Brain (organoid and tissue), 16 donors: ENCODE measurements at places on chromosomes 2 and 18.

DNA sequence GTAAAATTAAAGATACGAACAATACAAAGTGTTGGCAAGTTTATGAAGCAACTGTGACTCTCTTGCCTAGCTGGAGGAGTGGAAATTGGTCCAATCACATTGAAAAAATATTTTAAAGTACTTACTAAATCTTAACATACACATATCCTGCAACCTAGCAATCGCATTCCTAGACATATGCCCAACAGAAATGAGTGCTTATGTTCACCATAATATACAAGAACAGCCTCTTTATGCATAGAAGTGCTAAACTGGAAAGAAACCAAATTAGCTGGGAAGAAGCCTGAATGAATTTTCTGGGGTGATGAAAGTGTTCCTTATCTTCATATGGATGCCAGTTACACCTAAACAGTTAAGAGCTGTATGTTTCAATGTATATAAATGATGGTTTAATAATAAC is 98.9 kb downstream of the HNMT start:
- peak; percentile 96 for DNase-seq

GRCh38 chr18:60421356-60422118 is 49.0 kb upstream of the MC4R start:
- DNase-seq, result no peak

DNA sequence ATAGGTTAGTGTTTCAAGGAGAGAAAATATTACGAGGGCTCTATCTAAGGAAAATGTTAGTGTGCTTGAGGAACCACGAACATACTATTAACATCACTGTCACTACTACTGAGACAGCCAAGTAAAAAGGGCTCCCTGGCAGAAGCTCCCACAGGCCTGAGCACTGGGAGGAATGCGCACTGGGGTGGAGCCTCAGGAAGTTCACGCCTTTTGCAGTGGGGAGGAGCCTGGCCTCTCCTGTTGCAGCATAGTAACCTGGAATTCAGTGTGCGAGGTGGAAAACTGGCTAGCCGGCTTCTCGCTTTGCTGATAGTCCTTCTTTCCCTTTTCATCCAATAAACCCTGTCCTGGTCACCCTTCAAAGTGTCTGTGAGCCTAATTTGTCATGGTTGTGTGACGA is 250.3 kb downstream of the ERBB4 start:
- DNase-seq, result no peak

DNA sequence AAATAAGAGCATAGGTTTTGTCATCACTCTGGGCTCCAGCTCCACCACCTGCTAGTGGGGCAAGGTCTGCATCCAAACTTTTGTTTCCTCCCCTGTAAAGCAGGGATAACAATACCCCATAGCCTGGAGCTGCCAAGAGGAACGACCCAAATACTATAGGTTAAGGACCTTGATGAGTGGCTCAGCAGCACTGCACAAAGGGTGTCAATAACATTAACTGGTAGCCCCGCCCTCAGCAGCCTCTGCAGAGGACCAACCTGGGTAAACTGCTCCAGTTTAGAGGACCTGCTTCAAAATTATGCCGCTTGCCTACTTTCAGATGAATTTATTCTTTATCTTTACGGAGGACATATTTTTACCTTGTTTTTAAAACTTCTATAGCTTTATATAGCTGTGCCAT is 65.8 kb upstream of the RIOK3 start:
- no peak for DNase-seq

DNA sequence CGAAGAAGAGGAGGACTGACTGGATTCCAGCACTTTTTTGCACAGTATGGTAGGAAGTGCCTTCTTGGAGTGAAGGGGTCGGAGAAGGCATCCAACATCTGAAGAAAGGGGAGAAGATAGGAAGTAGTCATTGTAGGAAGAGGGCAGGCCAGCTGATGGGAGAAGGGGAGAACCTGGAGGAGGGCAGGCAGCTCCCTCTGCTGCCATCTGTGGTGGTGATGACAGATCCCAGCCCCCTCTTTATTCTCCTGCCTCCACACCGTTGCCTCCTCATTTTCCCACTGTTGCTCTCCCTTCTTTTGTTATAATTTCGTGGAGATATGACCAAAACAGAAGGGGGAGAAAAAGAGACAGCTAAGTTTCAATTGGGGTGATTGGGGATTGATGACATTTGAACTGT is 2.9 kb upstream of the SCYGR2 start:
- no peak for DNase-seq

DNA sequence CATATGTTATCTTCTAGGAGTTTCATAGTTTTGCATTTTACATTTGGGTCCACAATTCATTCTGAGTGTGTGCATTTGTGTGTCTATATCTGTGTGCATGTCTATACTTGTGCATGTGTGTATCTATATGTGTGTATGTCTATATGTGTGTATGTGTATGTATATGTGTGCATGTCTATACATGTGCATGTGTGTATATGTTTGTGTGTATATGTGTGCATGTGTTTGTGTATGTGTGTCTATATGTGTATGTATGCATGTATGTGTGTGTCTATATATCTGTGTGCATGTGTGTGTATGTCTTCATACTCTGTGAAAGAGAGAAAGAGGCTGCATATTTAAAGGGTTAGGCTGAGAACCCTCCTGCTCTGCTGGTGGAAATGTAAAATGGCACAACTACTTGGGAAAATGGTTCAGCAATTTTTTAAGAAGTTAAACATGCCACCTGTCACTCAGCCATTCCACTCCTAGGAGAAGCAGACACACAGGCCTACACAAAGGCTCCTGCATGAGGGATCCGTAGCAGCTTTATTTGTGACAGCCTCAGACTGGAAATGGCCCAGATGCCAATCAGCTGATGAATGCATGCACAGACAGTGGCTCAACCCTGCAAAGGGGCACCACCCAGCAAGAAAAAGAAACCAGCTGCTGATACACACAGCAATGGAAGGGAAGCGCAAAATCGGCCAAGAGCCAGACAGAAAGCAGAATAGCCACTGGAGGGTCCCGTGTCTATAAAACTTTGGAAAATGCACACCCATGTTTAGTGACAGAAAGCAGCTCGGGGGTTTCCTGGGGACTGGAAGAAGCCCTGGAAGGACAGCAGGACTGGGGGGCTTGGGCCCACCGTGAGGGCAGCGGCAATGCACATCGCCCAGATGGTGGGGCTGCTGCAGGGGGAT is 146.8 kb downstream of the SEPTIN10 start:
- peak; percentile 70 for DNase-seq

GRCh38 chr2:22282220-22282619 is 1102.8 kb upstream of the KLHL29 start:
- DNase-seq, result no peak

GRCh38 chr2:66721776-66722175 is 286.9 kb downstream of the MEIS1 start:
- no peak for DNase-seq

DNA sequence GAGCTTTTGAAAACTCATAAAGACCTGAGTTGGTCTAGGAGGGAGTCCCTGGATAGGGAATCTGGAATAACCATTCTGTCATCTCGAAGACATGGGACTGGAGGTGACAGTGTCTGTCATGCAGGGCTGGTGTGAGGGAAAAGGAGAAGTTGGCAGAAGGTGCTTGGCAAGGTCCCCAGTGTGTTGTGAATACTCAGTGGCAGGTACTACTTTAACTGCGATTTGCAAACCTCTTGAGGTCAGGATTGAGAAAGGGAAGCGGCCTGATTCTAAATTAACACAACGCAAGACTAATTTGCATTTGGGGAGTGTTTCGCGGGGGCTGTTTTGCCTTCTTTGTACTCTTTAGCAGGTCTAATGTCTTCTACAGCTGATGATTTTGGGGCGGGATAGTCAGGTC is 77.0 kb upstream of the TMEM200C start:
- DNase-seq, result no peak

DNA sequence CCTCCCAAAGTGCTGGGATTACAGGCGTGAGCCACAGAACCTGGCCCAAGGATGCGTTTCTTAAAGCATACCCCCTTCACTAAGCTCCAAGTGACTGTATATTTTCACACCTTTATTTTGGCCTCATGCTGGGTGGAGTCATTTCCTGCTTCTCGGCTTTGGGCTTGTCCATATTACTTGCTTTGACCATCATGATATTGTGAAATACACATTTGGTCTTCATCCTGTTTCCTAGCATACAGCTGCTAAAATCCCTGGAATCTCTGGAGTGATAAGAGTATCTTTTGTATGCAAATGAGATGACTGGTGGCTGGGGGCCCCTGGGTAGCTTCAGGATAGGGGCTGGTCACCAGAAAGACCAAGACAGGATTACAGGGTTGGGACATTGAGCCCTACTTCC is 17.6 kb upstream of the COLEC12 start:
- DNase-seq, result no peak

DNA sequence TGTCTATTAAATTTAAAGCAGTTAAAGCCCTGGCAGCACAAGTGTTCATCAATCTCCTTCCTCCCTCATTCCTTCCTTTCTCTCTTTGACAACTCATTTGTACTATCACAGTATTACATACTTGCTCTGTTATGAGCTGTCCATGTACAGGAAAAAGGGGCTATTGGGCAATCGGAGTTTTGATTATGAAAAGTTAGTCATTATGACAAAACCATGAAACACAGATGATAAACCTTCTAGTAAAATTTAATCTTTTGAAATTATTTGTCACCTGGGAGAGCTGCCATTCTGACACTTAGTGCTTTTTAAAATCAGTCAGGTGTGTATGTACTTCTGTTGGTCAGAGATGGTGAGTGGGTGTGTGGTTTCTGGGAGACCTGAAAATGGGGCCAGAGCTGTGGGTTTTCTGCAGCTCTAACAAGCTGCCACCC is 39.4 kb downstream of the MAP4K4 start:
- no peak for DNase-seq

DNA sequence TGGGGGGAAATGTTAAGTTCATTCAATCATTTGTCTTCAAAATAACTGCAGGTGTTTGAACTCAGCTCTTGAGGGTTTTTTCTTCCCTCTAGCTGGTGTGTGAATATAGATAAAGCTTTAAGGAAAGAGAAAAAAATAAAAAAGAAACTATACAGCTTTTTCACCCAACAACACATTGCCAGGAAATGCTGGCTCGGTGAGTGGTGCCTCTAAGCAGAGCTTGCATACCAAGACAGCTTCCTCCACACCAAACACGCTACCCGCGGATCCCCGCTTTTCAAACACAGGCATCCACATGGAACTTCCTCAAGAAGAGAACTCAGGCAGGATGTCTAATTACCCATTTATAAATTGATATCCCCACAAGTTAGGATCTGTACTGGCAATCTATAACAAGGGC is 69.8 kb upstream of the TANK start:
- DNase-seq, result peak; percentile 73

- DNase-seq, result no peak
Measured at GRCh38 chr2:147689220-147689909, 155.5 kb upstream of the ACVR2A start.

GRCh38 chr2:150476809-150477302 is 10.6 kb downstream of the RND3 start:
- DNase-seq, result no peak

GRCh38 chr2:27537287-27537686 is 40.6 kb downstream of the GCKR start:
- no peak for DNase-seq

DNA sequence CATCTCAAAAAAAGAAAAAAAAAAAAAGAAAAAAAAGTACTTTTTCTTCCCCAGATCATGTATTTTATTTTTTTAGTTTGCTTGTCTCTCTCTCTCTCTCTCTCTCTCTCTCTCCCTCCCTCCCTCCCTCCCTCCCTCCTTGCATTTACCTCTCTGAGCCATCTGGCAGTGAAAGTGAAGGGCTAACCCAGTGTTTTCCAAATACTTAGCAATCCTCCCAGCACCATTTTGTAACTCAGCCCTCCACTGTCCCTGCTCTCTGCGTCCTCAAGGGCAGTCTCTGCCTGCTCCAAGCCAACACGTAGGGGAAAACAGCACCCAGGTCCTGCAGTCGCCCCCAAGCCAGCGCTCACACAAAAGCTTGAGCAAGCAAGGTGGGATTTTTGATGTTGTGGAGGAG is 19.6 kb upstream of the TEX44 start:
- DNase-seq, result no peak

- no peak for DNase-seq
Measured at GRCh38 chr2:18740474-18740881, 151.1 kb upstream of the NT5C1B start.

- DNase-seq, result no peak
Measured at GRCh38 chr2:49569176-49569575, 414.9 kb upstream of the FSHR start.

- peak; percentile 93 for DNase-seq
Measured at GRCh38 chr2:5409898-5410381, 282.2 kb upstream of the SOX11 start.

DNA sequence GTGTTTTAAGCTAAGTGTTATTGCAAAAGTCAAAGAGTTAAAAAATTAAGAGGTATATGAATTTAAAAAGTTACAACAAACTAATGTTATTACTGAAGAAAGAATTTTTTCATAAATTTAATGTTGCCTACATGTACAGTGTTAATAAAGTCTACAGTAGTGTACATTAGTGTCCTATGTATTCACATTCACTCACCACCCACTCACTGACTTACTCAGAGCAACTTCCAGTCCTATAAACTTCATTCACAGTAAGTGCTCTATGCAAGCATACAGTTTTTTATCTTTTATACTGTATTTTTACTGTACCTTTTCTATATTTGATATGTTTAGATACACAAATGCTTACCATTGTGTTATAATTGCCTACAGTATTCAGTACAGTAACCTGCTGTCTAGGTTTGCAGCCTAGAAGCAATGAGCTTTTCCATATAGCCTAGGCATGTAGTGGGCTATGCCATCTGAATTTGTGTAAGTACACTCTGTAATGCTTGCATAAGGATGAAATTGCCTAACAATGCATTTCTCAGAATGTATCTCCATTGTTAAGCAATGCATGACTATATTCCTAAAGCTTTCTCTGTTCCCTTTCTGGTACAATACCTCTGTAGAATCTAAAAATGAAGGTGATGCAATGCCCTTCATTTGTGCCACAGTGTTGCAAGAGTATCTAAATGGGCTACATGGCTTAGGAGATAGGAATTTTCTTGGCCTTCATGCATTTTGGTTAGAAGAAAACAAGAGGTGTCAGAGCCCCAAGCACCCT is 370.8 kb upstream of the NT5C1B start:
- no peak for DNase-seq

GRCh38 chr2:216925636-216926366 is 65.9 kb upstream of the TNP1 start:
- no peak for DNase-seq
